ENCODE measurements at places on chromosomes 3 and 15.

- peak; percentile 67 for DNase-seq
Measured at GRCh38 chr3:83523470-83524073, 1435.2 kb upstream of the CADM2 start.

- DNase-seq = no peak
Measured at GRCh38 chr3:180119567-180119966, 82.8 kb upstream of the PEX5L start.

GRCh38 chr15:76342382-76343201 is 6.0 kb downstream of the ISL2 start:
- peak; percentile 54 for DNase-seq

GRCh38 chr3:44339181-44340057 is 853 bp downstream of the TCAIM start:
- DNase-seq = no peak

DNA sequence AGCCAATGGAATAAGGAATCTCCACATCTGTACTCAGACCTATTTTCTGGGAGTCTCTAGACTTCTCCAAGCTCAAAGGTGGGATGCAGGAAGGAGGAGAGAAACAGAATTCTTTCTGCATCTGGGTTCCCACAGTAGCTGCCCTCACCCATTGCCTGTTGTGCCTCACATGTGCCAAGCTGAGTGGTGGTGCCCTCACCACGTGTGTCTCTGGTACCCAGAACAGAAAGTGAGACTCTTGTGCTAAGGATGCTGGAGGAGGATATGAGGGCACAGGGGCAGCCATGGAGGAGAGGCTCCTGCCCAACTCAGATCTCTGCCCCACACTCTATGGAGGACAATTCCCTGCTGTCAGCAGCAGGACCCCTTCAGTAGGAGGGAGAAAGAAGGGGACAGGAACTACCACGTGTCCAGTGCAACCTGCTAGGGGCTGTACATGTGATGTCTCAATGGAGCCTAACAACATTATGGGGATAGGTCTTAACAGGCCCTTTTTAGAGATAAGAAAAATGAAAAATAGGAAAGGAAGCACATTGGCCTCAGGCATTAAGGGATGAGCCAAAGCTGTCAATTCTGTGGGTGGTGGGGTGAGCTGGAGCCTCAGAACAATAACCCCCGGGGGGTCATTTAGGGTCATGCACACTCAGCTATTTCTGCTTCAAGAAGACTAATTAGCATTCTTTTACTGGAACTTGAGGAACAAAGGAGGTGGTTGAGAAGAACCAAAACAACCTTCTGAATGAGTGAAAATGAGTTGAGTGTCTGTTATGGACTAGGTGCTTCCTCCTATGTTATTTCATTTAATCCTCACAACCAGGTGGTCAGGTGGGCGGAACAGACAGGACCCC is 16.3 kb upstream of the NOX5 start:
- peak; percentile 49 for DNase-seq

DNA sequence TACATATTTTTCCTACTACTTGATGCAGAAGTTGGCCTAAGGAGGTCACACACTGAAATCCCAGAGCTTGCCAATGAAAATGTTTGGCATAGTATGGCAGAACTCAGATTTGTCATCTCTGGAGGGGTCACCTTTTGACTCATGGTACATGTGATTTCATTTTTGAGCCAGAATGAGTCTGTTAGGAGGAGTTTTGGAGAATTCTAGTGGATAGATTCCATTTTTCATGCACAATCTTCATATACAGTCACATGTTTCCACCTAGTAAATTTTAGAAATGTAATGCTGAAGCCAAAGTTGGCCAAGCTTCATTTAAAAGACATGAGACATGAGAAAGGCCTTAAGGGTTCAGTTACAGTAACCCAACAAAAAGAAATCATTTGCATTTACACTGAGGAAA is 97.8 kb upstream of the IGSF10 start:
- no peak for DNase-seq

- DNase-seq = peak; percentile 74
Measured at GRCh38 chr15:64851503-64851840, 9.8 kb downstream of the PLEKHO2 start.

- DNase-seq = no peak
Measured at GRCh38 chr3:24069045-24069444, 124.0 kb downstream of the NR1D2 start.

DNA sequence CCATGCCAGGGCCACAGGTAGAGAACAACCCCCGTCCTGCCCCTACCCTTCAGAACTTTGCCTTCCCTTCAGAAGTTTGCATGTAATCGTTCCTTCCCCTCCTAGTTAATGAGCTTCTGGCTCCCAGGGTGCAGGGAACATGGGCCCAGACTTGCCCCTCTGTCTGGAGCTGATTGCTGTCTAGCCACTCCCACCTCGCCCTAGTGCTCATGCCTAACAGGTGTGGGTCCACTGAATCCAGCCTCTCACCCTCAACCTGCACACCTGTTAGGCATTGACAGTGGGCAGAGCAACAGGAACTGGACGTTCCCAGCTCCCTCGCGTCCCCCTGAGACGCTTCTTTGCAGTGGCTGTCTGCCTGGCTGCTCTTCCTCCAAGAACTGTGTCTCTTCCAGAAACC is 40.3 kb downstream of the WNT5A start:
- DNase-seq = no peak

DNA sequence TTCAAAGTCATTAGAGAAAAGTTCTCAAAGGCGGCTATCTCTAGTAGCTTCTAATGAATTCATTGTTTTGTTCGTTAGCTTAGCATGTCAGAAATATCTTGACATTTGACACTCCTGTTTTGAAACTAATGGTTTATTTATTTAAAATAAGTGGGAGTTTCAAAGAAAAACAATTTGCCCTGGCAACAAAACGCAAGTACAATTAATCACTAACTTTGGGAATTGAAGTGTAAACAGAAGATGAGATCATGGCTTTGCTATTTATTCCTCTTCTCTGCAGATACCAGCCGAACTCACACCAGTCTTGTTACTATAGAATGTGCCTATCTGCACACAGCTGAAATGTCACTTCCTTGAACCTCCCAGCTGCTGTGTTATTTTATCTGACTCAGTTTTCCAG is 27.5 kb downstream of the MASP1 start:
- DNase-seq = no peak

DNA sequence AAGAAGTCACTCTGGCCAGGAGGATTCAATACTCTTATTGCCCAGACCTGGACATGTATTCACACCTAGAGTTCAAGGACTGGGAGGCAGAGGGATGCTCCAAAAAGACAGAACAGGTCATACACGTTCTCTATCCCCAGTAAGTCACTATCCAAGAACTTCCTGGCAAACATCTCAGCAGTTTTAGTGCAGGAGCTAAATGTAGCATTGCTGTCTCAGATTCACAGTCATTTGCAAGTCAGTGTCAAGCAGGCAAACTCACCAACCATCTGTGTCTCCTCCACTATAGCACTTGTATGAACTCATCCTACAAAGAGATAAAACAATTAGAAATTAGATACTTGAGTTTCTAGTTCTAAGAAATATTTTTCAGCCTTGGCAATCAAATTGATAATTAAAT is 38.4 kb downstream of the ABHD17C start:
- DNase-seq = no peak

GRCh38 chr3:112437146-112438022 is 61.9 kb downstream of the BTLA start:
- DNase-seq = peak; percentile 65

GRCh38 chr3:121809249-121809648 is 25.6 kb downstream of the IQCB1 start:
- no peak for DNase-seq

- no peak for DNase-seq
Measured at GRCh38 chr3:188956839-188957489, 214.8 kb upstream of the TPRG1 start.

DNA sequence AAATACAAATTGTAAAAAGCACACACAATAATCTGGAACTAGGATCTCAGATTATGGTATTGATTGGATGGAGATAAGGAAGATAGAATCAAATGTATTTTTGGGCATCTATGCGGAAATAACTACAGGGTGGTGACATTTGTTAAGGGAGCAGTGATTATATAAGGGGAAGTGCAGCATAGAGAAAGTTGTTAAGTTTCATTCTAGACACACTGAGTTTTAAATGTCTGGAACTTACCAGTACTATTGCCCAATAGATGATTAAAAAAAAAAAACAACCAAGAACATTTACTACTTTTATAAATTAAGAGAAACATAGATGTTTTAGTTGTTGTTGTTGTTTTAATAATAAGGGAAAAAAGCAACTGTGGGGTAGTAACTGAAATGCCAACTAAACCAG is 32.1 kb upstream of the C3orf38 start:
- DNase-seq = no peak

- DNase-seq = peak; percentile 25
Measured at GRCh38 chr3:12495749-12496452, 11.6 kb downstream of the TSEN2 start.

GRCh38 chr15:29913528-29914135 is 91.4 kb upstream of the TJP1 start:
- DNase-seq = no peak

- no peak for DNase-seq
Measured at GRCh38 chr3:194265996-194266964, 84.8 kb downstream of the CPN2 start.

GRCh38 chr15:97978401-97979139 is 18.1 kb downstream of the ARRDC4 start:
- no peak for DNase-seq

- peak; percentile 46 for DNase-seq
Measured at GRCh38 chr15:34582461-34583371, 735 bp downstream of the GOLGA8B start.

GRCh38 chr15:35728219-35728940 is 182.4 kb upstream of the DPH6 start:
- DNase-seq = peak; percentile 23

- no peak for DNase-seq
Measured at GRCh38 chr3:12982619-12983101, 90.6 kb downstream of the IQSEC1 start.

GRCh38 chr3:56837196-56837955 is 35.6 kb upstream of the ARHGEF3 start:
- no peak for DNase-seq

- DNase-seq = peak; percentile 88
Measured at GRCh38 chr3:127088511-127089351, 104.2 kb upstream of the PRR23E start.

DNA sequence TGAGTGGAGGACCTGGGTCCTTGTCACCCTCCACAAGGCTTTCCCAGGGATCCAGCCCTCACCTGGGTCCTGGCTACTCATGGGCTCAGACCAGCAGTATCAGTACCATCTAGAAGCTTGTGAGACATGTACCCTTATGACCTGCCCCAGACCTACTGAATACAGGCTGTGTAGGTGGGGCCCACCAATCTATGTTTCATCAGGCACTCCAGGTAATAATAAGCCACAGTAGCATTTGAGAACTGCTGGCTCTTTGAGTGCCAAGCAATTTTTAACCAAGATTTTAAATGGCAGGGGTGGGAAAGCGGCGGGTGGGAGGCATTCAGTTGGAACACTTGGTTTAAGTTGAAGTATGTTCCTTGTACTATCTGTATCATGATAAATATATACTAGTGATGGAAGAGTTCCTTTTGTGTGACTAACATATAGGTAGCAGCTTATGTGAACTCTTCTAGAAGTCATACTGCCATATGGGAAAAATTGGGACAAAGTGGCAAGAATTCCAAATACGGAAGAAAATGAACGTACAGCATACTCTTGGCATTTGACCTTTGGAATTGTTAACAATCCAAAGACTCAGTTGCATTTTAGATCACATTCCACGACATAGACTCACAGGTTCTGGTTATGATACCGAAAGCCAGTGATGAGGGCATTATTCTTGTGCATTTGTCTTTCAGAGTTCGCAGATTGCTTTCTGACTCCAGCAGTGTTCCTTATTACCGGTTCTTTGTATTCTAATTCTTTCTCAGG is 190.4 kb downstream of the GHSR start:
- no peak for DNase-seq

DNA sequence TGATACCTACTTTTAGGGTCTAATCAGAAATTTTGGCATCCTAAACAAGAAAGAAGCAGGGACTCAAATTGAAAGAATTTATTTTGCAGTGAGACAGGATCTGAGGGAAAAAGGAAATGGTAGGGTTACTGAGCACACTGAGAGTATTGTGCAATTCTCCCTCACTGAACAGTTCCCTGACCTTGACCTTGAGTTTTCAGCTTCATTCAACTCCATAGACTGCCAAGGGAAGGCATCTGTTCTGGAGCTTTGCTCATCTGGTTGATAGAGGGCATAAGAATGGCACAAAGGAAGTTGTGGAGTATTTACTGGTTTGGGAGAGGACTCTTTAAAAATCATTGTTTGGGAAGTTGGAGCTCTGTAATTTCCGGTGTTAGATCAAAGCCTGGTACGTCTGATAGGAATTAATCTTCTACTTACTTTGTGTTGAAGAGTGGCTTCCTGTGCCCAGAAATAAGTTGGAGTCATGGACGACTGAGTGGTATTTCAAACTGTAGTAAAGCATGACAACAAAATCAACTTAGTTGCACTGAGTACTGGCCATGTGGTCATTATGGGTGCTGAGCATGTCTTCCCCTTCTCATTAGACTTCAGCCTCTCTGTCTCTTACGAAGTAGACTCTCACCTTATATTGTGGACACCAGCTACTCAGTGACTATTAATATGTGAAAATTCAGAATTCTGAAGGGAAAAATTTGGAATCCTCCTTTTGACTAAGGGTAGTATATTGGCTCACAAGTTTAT is 40.8 kb downstream of the CLDN1 start:
- no peak for DNase-seq

DNA sequence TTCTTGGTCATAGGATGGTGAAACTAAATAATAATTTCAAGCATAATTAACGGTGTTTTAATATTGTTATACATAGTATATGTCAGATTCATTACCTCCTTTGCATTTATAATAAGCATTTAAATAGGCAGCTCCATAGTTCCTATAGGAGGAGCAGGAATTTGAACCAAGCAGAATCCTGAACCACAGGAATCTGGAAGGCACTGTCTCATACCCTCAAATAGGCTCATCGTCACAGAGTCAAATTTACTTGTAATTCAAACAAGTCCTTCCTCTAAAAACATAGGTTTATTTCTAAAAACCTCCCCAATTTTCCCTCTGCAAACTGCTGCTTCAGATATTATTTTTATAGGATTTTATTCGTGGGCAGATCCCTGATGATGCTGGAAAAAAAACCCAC is 376.3 kb upstream of the ARHGEF26 start:
- no peak for DNase-seq

DNA sequence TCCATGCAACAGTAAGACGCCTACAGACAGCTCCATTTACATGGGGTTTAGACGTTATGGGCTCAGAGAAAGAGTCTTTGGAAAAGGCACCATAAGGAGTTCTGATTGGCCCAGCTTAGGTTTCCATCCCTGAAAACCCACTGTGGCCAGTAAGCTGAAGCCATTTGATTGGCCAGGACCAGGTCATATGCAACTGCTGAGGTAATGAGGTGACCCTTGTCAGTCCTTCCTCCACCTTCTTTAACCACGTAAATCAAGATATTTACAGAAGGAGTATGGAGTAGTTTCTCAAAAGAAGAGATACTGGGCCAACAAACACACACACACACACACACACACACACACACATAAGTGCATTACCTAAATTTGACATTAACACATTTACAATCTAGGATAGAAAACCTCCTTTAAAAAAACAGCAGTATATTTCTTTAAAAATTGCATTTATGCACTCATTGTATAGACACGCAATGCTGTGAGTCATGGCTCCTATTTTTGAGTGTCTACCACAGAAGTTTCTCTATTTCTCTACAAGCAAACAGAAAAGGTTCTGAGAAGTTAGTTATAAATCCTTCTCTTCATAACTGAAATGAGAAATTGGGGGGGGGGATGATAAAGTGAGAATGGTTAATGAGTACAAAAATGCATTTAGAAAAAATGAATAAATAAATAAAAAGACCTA is 16.3 kb upstream of the MB21D2 start:
- DNase-seq = no peak
